ENCODE measurements at places on chromosomes 2 and 18. TPM values are rescaled to one million over a fixed set of nuclear protein-coding genes. Genes with fewer than 3 reads are reported as not detected.

LYPD1 gene
- total RNA-seq: 1.6 TPM

GRCh38 chr18:49013291-49013691 lies 62.5 kb upstream of the SMAD7 start:
- ATAC-seq: no peak

- ATAC-seq: no peak
Measured at GRCh38 chr18:45116116-45116515, 435.4 kb downstream of the SETBP1 start.

DNA sequence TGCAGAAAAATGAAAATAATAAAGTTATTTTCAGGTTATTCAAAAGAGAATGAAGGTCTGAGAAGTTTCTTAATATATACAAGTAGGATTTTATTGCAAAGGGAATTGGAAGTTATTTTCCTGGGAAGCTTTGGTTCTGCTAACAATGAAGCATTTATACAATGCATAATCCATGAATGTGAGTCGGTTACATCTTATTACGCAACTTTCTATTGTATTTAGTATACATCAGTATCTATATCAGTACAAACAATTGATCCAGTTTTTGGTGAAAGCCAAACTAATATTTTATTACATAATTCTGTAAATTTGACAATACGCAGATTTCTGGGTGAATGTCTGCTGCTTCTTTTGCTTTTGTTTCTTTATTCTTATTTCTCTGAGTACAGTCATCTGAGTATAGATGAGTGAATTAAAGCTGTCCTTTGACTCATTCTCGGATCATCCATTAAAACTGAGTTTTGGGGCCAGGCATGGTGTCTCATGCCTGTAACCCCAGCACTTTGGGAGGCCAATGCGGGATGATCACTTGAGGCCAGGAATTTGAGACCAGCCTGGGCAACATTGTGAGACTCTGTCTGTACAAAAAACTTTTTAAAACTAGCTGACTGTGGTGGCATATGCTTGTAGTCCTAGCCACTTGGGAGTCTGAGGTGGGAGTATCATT lies 108.5 kb downstream of the SOCS6 start:
- ATAC-seq: no peak

- no peak for ATAC-seq
Measured at GRCh38 chr2:196244516-196244915, 73.1 kb upstream of the STK17B start.

DNA sequence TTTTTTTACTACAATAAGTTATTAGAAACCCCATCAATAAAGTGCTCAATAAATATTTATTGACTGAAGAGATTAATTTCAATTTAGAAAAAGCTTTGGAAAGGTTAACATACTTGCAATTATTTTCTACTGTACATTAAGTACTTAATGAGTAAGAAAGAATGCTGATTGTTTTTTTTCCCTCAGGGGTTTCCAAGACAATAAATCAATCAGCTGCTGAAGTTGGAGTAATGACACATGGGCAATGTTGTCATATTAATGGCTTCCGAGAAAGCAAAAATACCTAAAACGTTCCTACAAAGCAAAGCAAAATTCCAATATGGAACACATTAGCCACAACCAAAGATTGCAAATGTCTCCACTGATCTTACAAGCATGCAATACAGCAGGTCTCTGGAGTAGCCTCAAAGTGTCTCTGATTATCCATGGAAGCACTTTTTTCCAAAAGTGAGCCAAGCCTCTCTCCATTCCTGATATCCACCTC lies 66.7 kb downstream of the ZC3H6 start:
- ATAC-seq: no peak

Data from esophagus mucosa (tissue), 1 donor.